ENCODE measurements at places on chromosomes 4 and X.

DNA sequence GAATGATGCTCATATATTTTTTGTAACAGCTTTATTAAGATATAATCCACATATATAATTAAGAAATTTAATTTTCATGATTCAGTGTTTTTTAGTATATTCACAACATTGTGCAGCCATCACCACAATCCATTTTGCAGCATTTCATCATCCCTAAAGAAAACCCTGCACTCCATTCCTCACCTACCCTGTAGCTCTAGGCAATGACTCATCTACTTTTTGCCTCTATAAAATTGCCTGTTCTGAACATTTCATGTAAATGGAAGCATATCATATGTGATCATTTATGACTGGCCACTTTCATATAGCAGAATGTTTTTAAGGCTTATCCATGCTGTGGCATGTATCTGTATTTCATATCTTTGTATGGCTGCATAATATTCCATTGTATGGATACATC is 339.9 kb downstream of the MAPK10 start:
- no peak for DNase-seq

GRCh38 chr4:54066718-54067129 is 2.3 kb upstream of the CHIC2 start:
- DNase-seq = no peak

GRCh38 chr4:6767748-6768538 is 14.6 kb upstream of the KIAA0232 start:
- no peak for DNase-seq

DNA sequence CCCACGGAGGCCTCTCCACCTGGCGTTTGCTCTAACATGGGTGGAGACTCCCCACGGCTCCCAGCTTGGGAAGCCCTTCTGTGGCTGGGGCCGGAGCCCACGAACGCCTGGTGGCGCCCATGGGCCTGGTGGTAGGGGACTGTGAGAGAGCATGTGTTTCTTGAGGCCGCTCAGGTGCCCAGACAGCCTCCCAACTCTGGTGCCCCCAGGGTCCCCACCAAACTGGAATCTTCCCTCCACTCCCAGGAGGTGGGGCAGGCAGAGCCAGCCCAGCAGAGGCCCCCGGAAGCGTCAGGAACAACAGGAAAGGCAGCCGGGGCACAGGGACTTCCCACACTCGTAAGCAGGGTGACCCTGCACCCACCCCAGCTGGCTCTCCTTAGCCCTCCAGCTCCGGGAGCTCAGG is 33.3 kb upstream of the FGFR3 start:
- DNase-seq = no peak

GRCh38 chr4:24131954-24132673 is 242.3 kb upstream of the PPARGC1A start:
- DNase-seq = no peak

DNA sequence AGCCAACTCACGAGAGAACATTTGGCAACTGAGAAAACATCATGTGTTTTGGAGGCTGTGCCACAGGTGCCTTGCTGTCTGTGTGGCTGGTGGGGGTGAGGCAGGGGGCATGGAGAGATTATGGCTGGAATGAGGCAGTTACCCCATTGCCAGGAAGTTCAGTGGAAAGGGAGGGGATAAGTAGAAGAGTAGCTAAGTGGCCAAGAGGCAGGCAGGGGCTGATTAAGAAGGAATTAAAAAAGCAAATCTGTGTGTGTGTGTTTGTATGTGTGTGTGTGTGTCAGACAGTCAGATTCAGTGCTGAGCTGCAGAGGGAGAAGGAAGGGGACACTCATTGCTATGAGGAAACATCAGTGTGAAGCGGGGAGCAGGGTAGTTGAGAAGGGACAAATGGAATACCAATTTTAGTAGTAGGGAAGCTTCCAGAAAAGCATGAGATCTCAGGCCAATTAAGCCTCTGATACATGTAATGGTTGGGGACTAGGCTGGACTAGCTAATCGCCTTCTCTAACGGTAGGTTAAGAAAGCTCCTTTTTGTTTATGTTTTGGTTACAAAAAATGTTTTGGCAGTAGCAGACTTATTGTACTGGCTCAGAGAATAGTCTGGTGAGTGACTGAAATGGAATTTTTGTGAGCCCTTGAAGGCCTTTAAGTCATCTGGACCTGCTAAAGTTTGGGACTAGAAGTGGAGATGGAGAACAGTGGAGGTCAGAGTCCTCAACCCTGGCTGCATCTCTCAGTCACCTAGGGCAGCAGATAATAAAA is 18.5 kb downstream of the TMEM164 start:
- DNase-seq = no peak

GRCh38 chr4:5376015-5376414 is 324.7 kb downstream of the STK32B start:
- DNase-seq = no peak

DNA sequence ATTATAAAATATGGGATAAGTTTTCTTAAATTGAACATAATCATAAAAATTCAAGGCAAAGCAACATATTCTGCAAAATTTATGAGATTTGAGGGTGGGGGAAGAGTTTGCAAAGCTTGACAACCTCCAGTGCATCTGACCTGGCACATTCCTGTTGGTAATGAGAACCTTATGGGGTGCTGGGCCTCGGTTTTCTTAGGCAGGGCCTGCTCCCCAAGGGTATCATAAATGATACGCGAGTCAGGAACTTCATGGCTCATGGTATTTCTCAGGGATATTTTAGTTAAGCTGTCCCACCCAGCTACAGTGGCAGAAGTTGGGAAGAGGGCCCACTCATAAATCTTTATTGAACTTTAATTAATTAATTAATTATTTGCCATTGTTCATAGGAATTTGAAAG is 13.2 kb downstream of the AFF2 start:
- no peak for DNase-seq

- DNase-seq = no peak
Measured at GRCh38 chrX:49879656-49880277, 483 bp downstream of the USP27X start.

- DNase-seq = no peak
Measured at GRCh38 chr4:43835869-43836268, 612.7 kb downstream of the KCTD8 start.

- DNase-seq = no peak
Measured at GRCh38 chr4:106019771-106020170, 124.5 kb downstream of the NPNT start.

DNA sequence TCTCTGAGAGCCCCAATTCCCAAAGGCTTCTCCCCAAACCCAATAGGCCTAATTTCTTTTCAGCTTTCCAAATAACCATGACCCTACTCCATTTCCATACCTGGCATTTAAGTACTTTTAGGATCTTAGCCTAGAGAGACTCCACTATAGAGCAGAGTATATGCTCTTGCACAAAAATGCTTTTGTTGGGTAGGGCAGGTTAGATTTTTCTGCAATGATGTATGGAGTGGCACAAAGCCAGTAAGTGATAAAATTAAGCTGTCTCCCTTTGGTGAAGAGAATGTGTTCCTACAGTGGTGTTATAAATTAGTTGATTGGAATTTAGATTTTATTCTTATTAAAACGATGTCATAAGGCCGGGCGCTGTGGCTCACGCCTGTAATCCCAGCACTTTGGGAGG is 124.9 kb downstream of the INPP4B start:
- no peak for DNase-seq

DNA sequence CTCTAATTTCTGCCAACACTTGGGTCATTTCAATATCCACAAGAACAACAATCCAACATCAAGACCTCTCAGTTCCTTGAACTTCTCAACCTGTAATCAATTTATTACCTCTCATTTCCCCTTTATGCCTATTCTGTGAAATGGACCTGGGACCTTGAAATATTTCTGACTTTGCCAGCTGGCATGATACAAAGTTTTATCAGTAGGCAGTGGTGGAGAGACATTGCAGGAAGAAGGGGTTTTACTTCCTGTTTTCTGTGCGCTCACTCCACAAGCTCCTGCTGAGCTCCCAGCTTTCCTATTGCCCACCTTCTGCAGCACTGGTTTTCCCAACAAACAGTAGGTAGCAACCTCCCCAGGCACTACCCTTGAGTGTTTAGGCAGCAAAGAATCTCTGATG is 3.5 kb upstream of the ARHGEF6 start:
- DNase-seq = no peak

DNA sequence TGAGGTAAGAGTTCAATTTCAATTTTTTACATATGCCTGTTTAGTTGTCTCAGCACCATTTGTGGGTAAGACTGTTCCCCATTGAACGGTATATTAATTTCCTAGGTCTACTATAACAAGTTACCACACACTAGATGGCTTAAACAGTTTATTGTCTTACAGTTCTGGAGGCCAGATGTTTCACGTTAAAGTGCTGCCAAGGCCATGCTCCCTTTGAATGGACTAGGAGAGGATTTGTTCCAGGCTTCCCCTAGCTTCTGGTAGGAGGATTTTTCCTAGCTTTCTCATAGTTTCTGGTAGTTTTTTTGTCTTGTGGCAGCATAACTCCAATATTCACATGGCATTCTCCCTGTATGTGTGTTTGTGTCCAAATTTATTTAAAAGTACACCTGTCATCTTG is 149.3 kb upstream of the CYSLTR1 start:
- DNase-seq = no peak
